Coronary artery (tissue), 2 donors: ENCODE measurements at places on chromosomes 2 and 18.
A peak's percentile ranks its signal among the peaks of the same experiment; 100 is the strongest.

DNA sequence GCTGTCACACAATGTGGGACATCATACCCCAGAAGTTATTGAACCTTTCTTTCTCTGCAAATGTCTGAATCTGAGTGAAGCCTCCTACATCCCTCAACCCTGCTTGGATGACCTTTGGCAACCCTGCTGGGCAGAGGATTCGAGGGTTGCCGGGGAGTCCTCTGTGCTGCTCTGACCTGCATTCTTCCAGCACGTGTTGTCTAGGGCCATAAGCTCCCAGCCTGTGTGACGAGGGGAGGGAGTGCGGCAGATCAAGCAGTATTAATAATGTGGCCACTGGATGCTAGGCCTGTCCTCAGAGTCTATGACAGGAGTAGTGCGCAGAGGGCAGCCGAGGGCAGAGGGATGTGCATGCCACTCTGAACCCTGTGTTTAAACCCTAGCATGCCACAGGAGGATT is 58.8 kb downstream of the RPL37A start:
- DNase-seq, result no peak

DNA sequence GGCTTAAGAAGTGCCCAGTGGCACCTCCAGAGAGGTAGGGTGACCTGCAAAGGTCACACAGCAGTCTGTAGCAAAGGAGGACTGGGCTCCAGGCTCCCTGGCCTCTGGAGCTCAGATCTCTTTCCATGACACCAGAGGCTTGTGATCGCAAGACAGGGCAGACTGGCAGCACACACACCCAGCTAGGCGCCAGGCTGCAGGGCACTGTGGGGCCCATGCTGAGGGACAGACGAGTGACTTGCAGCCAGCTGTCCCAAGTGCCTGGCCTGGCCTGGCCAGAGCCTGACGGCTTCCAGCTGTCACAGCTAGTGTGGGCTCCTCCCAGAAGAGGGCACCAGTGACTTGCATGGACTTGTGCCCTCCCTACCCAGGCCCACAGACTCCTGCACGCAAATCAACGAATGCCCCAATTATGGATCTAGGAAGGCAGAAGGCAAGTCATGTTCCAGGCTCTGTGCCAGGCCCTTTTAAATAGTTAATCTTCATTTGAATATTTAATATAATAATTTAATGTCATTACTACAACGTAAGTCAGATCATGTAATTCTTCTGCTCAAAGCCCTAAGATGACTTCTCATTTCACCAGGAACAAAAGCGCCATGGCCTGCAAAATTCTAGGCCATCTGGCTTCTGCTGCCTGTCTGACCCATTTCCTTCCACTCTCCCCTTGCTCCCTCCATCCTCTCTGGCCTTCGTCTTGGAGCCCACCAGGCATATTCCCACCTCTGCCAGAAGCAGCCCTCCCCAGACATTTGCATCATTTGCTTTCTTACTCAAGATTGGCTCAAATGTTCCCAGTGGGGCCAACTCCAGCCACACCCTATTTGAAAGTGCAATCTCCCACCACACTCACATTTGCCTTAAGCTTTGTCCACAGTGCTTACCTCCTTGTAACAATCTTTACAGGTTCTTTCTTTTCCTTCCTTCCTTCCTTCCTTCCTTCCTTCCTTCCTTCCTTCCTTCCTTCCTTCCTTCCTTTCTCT is 3.7 kb upstream of the SPEG start:
- peak; percentile 89 for DNase-seq

DNA sequence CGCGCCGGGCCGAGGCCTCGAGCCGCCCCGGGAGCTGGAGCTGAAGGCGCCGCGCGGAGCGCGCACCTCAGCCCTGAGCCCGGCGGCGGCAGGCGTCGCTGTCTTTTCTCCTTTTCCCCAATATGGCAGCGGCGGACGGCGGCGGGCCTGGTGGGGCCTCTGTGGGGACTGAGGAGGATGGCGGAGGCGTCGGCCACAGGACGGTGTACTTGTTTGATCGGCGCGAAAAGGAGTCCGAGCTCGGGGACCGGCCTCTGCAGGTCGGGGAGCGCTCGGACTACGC is 369 bp downstream of the SMCHD1 start:
- DNase-seq, result no peak

- DNase-seq, result no peak
Observed at GRCh38 chr2:26725521-26725820, 32.9 kb downstream of the KCNK3 start.

GRCh38 chr2:70132244-70133126 is 45.2 kb downstream of the PCBP1 start:
- DNase-seq, result no peak

GRCh38 chr18:79403723-79404566 is 8.2 kb downstream of the NFATC1 start:
- DNase-seq, result no peak

DNA sequence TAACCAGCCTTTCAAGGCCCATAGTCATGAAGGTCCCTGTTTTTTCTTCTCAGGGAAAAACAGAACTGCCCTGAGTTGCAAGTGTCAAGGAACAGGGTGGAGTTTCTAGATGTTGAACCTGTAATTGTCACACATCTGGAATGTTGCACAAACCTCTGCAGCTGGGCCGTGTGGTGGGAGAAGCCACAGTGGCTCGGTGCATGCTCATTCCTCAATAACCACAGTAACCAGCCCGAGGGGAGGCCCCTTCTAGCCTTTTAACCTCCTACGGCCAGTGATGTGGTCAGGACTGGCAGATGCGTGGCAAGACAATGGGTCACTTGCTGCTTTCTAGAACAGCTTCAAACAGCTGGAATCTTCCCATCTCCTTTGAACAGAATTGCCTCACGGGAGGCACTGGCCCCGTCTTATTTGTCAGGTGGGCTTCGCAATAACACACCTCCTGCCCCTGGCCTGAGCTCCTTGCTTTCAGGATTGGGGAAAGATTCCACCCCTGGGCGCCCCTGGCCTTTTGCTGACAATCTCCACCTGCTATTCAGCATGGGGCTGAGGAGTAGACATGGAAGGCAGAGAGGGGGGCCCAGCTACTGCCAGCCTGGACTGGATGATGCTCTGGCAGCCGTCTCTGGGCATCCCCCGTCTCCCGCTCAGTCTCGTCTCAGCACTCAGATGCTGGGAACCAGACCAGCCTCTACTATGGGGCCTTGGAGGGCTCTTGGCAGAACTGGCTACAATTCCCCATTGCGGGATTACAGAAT is 102.9 kb downstream of the KLHL29 start:
- DNase-seq, result no peak

- no peak for DNase-seq
Observed at GRCh38 chr2:179954026-179954425, 53.1 kb downstream of the CWC22 start.

GRCh38 chr2:152791979-152792378 is 73.6 kb downstream of the ARL6IP6 start:
- DNase-seq, result no peak

DNA sequence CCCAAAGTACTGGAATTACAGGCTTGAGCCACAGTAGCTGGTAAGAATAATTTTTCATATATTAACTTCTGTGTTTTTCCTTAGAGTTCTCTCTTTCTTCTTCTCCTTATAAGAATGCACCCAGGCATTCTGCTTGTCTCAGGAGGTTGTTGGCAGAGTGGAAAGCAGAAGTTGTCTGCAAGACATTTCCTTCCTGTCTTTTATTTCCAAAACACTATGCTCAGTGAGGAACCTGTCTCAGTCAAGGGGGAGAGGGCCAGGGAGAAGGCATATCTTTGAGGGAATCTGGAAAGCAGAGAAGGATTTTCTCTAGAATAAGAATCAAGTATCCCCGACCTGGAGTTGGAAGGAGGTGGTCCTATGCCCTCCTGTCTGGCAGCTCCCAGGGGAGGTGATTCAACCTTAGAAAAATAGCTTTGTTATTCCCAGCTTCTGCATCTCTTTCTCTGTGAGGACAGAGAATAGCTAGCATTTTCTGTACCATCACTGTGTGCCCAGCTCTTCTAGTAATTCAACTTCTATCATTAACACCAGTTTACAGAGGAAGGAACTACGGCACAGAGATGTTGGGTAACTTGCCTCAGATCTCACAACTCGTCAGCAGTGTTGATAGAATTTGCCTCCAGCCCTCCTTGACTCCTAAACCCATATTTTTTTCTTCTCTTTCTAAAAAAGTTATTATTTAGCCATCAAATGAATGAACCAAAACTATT is 3.8 kb upstream of the LPIN2 start:
- DNase-seq, result no peak

DNA sequence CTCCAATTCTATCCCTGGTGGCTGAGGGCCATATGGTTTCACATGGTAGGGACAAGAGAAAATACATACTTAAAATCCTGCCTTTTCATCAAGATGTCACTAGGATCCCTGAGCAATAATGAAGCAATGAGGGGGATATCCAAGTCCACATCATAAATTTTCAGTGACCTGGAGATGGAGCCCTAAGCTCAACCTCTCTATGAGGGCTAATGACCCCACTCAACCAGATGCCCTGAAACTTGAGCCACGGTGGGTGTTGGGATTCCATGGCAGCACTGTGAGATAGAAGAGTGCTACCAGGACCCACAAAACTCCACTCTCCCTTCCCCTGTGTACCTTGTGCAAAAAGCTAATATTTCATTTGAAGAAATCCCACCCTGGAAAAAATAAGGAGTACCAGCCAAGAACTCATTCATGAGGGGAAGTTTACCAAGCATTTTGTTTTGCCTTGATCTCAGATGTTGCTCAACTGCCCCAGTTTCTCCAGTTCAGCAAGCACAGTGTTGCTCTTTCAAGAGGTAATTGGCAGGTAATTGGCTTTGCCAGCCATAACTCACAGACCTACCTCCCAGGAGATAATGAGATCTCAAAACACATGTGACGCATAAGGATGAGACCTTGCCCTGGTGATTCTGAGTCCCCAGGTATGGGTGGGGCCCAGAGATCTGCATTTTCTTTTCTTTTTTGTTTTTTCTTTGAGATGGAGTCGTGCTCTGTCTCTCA is 51.0 kb upstream of the TTC39C start:
- no peak for DNase-seq

- DNase-seq, result no peak
Observed at GRCh38 chr2:39780825-39781600, 2.0 kb upstream of the THUMPD2 start.

DNA sequence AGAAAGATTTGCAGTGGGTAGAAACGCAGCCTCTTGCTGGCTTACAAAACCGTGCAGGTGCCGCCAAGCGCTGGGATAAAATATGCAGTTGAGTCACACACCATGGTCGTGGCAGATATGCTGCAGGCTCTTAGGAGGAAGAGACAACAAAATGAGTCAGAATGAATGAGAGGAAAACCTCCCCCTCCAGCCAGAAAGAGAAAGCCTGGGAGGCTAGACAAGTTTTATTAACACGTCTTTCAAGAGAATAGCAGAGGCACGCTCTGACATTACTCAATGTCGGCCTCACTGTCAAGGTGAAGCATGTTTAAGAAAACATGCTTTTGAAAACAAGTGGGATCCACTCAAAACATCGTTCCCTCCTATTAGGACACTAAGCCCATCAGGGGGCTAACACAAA is 37.1 kb upstream of the ZCCHC2 start:
- DNase-seq, result no peak

DNA sequence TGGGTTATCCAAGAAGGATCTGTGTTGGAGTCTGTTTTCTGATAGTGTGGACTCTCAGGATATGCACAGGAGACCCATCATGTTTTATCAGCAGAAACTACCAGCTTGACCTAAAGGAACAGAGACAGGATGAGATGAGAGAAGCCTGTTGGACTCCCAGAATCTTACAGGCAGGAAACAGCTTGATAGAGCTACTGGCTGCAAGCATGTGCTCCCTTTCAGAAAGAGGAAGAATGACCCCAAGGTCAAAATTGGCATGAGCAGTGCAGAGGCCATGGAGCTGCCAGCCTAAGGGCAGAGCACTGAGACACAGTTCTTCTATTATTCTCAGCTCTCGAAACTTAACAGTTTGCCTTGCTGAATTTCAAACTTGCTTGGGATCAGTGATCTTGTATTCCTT is 135.2 kb upstream of the NFATC1 start:
- no peak for DNase-seq

- DNase-seq, result no peak
Observed at GRCh38 chr2:235098269-235098668, 146.5 kb downstream of the SH3BP4 start.

- DNase-seq, result no peak
Observed at GRCh38 chr2:224532931-224533330, 52.2 kb downstream of the CUL3 start.

DNA sequence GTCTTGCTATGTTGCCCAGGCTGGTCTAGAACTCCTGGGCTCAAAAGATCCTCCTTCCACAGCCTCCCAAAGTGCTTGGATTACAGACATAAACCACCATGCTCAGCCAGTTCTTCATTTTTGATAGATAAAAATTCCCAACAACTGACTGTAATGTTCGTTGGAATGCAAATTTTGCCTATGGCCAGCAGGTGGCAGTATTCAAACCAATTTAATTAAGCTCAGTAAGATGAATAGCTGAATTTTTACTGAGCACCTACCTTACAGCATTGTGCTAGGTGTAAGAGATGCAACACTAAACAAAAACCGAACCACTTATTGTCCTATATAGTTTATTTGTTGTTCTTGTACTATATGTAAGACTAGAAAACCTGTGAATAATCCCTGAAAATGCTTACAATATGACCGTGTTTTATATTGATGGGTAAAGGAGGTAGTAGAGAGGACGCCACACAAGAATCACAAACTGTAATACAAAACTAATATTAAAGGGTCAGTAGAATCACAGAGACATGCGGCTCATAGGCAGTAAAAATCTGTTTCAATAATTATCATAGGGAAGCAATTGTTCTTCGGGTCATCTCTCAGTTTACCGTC is 8.2 kb upstream of the TMEM182 start:
- no peak for DNase-seq

DNA sequence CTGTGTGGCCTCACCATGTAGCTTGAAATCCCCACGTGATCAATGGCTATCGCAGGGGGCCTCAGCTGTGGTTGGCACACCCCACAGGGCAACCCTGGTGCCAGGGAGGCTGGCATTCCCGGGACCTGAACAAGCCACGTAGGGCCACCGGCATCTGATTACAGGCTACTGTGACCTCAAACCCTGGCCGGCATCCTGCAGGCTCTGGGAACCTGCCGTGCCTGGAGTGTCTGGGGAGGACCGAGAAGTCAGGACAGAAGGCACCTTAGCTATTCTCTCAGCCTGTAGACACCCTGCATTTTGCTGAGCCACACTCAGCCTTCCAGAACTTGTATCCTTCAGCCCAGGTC is 213.0 kb downstream of the GLI2 start:
- DNase-seq, result no peak

DNA sequence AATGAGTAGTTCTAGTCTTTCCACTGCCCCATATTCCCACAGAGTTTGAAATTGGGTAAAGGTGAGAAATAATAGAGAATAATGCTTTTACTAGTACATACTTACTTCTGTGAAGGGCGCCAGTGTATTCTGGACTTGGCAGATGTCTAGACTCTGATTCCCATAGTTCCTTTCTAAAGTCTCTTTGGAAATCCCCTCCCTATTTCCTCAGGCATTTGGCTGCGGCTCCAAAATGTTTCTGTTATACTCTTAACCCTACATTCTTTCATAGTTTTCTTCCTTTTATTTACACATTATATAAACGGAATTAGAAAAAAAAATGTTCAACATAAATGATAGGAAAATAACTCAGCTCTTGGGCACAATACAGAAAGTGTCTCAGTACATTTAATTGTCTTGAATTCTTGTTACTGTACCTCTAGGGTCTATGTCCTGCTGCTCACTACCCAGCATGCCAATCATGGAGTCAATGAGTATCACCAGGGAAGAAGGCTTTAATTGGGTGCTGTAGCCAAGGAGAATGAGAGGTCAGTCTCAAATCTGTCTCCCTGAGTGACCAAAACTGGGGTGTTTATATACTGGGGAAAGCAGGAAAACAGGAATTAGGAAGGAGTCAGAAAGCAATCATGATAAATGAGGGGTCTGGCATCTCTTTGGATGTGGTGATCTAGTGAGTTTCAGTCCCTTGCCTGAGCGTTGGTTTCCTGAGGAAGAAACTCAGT is 147.8 kb upstream of the MMADHC start:
- DNase-seq, result no peak

GRCh38 chr18:31679791-31680432 is 4.5 kb downstream of the B4GALT6 start:
- no peak for DNase-seq
